ENCODE measurements at places on chromosomes 16 and 17.

GRCh38 chr17:70604854-70605253 lies 435.5 kb downstream of the KCNJ2 start:
- DNase-seq = no peak

- DNase-seq = peak; percentile 59
Observed at GRCh38 chr17:78338486-78339259, 21.2 kb downstream of the SOCS3 start.

DNA sequence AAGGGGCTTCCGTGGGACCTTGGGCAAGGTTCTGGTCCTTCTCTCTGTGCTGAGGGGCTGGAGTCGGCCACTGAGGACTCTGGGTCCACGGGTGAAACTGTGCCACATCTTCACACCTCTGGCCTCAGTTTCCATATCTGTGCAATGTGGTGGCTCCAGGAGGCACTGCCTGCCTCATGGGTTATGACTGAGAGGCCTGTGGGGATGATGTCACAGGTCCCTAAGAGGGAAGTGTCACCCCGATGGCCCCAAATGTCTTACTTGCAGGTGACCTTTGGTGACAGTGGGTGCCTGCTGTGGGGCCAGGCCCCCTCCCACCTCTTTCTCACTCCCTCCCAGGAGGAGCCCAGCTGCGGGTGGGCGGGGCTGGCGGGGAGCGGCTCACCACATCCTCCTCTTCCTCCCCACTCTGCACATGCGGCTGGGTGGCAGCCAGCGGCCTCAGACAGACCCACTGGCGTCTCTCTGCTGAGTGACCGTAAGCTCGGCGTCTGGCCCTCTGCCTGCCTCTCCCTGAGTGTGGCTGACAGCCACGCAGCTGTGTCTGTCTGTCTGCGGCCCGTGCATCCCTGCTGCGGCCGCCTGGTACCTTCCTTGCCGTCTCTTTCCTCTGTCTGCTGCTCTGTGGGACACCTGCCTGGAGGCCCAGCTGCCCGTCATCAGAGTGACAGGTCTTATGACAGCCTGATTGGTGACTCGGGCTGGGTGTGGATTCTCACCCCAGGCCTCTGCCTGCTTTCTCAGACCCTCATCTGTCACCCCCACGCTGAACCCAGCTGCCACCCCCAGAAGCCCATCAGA lies at the start of gene IL21R:
IL21R (plus strand) TSS at position 407 of the 801 bp plus-strand sequence. CDS start 27,898 bp downstream, outside the sequence.
- DNase-seq = peak; percentile 62

- DNase-seq = no peak
Observed at GRCh38 chr16:49701065-49701685, 154.7 kb downstream of the ZNF423 start.

DNA sequence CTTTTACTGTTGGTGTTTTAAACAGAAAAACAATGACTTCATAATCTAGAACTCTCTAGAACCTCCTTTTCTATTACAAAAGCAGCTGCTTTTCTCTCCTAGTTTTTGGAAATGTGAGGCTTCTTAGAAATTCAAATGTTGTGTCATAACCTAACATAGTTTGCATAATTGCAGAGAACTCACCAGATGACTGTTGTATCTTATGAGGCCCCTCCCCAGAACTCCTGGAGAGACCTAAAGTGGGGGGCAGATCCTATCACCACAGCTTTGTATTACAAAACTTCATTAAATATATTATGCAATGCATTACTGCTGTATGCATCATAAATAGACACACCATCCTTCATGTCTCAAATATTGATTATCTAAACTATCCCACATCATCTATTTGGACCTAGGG lies 538.7 kb upstream of the HSBP1 start:
- DNase-seq = no peak

GRCh38 chr17:75889454-75889853 lies 7.3 kb downstream of the TRIM65 start:
- no peak for DNase-seq

Measured in ureter (tissue), 1 donor.